Naive thymus-derived CD4-positive, alpha-beta T cell (primary cell): ENCODE measurements at places on chromosomes 16 and 17. TPM values are rescaled to one million over a fixed set of nuclear protein-coding genes. Genes with fewer than 3 reads are reported as not detected.

- H3K27ac ChIP-seq = no peak overlapping the region
Measured at GRCh38 chr17:77273397-77274085, 132.8 kb downstream of the SEC14L1 start.

DNA sequence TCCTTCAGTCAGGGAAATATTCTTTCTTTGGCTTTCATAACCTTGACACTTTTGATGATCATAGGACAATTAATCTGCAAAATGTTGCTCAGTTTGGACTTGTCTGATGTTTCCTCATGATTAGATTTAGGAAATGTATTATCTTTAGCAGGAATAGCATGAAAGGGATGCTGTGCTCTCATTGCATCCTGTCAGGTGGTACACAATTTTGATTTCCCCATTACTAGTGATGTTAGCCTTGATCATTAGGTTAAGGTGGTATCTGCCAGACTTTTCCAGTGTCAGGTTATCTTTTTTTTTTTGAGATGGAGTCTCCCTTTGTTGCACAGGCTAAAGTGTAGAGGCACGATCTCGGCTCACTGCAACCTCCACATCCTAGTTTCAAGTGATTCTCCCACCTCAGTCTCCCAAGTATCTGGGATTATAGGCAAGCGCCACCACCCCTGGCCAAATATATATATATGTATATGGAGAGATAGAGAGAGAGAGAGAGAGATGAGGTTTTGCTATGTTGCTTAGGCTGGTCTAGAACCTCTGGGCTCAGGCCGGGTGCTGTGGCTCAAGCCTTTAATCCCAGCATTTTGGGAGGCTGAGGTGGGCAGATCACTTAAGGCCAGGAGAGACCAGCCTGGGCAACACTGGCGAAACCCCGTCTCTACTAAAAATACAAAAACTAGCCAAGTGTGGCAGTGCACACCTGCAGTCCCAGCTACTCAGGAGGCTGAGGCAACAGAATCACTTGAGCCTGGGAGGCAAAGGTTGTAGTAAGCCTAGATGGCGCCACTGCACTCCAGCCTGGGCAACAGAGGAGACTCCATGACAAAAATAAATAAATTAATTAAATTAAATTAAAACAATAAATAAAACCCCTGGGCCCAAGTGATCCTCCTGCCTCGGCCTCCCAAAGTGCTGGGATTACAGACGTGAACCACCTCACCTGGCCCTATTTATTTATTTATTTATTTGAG is 15.8 kb upstream of the CAVIN1 start:
- DNase-seq = peak; percentile 51
- H3K27ac ChIP-seq = no peak overlapping the region
- no peak overlapping the region for H3K4me3 ChIP-seq
- H3K36me3 ChIP-seq = no peaks in the 10 kb centered on the region
- no peaks in the 10 kb centered on the region for H3K27me3 ChIP-seq

DNA sequence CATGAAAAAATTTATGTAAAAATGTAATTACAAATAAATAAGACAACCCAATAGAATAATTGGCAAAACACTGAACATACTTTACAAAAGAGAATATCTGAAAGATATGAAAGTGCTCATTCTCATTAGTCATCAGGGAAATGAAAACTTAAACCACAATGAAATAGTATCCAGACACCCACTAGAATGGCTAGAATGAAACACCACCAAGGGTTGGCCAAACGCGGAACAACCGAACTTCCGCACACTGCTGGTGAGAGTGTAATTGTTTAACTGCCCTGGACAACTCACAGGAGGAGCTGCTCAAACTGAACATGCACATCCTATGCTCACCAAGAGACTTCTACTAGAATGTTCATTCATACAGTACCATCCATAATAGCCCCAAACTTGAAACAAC is 5.8 kb upstream of the ZDHHC7 start:
- H3K27me3 ChIP-seq = no peaks in the 10 kb centered on the region
- no peak overlapping the region for H3K4me3 ChIP-seq
- H3K4me1 ChIP-seq = peaks cover 5% of the 10 kb centered on the region
- H3K27ac ChIP-seq = no peak overlapping the region

- no peak for DNase-seq
- peaks cover 7% of the 10 kb centered on the region for H3K4me1 ChIP-seq
Measured at GRCh38 chr17:83190004-83190385, 110.6 kb downstream of the METRNL start.

- H3K4me3 ChIP-seq = no peak overlapping the region
- no peaks in the 10 kb centered on the region for H3K36me3 ChIP-seq
- no peak for DNase-seq
Measured at GRCh38 chr17:8726941-8727555, 17.6 kb downstream of the CCDC42 start.

GRCh38 chr16:512802-513201 is 14.7 kb upstream of the CAPN15 start:
- H3K4me3 ChIP-seq = no peak overlapping the region
- no peak overlapping the region for H3K27ac ChIP-seq
- no peaks in the 10 kb centered on the region for H3K27me3 ChIP-seq

DNA sequence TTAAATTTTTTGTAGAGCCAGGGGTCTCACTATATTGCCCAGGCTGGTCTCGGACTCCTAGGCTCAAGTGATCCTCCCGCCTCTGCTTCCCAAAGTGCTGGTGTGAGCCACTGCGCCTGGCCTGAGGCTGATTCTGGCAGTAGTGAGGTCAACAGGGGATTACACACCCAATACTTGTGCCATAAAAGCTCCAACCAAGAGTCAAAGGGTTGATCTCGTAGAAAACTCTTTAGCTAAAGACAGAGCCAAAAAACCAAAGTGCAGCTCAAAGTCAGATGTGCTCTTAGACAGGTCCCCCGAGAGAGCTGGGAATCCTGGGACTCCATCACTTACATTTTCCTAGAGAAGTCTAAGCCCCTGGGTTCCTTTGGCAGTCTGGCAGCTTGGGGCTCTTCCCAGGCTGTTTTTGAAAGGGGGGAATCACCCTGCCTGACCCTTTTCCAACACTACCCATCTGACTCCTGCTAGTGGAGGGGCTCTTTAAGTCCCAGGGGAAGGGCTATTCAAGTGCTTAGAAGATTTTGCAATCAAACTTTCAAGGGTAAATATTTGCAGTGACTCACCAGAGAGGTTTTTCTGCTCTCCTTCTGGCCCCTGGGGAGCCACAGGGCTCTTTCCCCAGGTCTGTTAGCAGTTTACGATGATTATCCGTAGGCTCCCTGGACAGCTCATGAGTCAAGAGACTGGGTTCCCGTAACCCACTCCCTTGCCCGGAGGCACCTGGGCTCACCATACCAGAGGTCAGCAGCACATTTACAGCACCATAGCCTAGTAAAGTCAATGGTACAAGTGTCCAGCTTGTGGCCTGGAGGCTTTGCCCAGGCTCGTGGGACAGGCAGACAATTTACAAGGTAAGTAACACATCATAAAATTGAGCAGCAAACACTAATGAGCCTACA is 408.7 kb downstream of the SLC39A11 start:
- no peak overlapping the region for H3K4me3 ChIP-seq
- no peaks in the 10 kb centered on the region for H3K27me3 ChIP-seq
- DNase-seq = no peak
- no peaks in the 10 kb centered on the region for H3K36me3 ChIP-seq
- H3K4me1 ChIP-seq = no peaks in the 10 kb centered on the region

DNA sequence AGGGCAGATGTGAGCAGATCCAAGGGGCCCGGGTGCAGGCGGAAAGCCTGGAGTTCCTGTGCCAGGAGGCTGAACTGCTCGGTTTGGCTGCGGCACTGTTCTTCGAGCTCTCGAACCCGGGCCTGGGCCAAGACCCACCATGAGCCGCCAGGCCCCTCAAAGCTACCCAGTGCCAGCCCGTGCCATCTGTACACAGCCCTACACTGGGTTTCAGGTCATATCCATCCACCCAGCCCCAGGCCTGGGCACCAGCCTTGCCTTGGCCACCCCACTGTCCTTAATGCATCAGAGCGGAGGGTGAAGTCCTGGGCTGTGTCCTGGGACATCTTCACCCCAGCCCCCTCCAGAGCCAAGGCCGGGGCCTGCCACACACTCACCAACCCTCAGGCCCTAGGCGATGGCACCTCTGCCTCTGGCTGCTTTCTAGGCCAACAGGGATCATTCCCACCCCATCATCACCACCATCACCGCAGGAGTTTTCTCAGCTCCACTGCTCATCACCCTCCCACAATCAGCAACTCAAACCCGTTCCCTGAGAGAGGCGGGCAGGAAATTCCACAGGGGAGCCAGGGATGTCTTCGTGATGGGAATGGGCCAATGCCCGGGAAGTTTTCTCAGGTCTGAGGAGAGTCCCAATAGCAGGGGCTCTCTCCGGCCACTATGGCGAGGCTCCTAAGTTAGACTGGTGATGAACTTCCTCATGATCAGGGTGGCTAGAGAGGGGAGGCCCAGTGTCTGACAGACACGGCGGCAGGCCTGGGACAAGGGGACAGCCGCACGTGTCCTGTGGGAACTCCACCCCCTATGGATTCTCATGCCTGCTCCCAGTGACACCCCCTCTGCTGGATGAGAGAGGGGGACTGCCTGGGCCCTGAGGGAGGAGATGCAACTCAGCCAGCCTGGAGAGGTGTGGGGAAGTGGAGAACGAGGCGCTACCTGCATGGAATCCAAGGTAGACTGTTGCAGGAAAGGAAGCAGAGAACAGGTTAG is 9.1 kb downstream of the TSPOAP1 start:
- H3K36me3 ChIP-seq = no peaks in the 10 kb centered on the region
- H3K27ac ChIP-seq = no peak overlapping the region
- H3K27me3 ChIP-seq = no peaks in the 10 kb centered on the region
- peaks cover 11% of the 10 kb centered on the region for H3K4me1 ChIP-seq

DNA sequence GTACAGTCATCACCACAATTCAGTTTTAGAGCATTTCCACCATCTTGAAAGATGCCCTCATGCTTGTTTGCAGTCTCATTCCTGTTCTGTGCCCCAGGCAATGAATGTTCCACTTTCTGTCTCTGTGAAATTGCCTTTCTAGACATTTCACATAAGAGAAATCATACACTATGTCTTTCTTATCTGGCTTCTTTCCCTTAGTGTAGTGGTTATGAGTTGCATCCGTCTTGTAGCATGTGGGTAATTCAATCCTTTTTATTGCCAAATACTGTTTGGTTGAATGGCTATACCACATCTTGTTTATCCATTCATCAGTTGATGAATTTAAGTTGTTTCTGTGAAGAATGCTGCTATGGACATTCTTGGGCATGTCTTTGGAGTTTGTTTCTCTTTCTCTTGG is 132.5 kb upstream of the PLCG2 start:
- H3K27ac ChIP-seq = no peak overlapping the region
- no peaks in the 10 kb centered on the region for H3K4me1 ChIP-seq
- DNase-seq = no peak
- no peaks in the 10 kb centered on the region for H3K27me3 ChIP-seq
- no peaks in the 10 kb centered on the region for H3K36me3 ChIP-seq
- no peak overlapping the region for H3K4me3 ChIP-seq

DNA sequence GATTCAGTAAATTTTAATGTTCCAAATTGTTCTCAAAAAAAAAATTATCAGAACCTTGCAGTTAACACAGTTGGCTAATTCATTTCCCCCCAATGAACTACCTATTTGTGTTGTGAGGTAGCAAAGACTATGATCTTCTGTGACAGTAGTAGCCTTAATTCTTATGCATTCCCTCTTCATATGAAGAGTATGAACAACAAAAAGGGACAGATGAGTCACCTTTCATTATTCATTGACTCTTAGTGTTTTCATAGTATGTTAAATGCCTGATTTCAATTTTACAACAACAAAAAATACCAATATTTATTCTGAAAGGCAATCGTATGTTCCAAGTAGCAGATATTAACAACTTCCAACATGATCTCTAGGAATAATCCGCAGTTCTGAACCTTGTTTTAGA is 3.6 kb upstream of the SLFN11 start:
- no peaks in the 10 kb centered on the region for H3K4me1 ChIP-seq
- H3K4me3 ChIP-seq = no peak overlapping the region
- no peaks in the 10 kb centered on the region for H3K27me3 ChIP-seq
- DNase-seq = no peak
- H3K36me3 ChIP-seq = peaks cover 3% of the 10 kb centered on the region
- no peak overlapping the region for H3K27ac ChIP-seq

GRCh38 chr17:14302091-14302430 is 1.2 kb downstream of the HS3ST3B1 start:
- peak overlapping the region; percentile 63 for H3K27ac ChIP-seq
- H3K27me3 ChIP-seq = peaks cover 7% of the 10 kb centered on the region
- peak overlapping the region; percentile 99 for H3K4me3 ChIP-seq
- H3K36me3 ChIP-seq = no peaks in the 10 kb centered on the region
- H3K4me1 ChIP-seq = peaks cover 41% of the 10 kb centered on the region
- peak; percentile 48 for DNase-seq

GRCh38 chr16:12340151-12340733 is 363.7 kb downstream of the SNX29 start:
- no peak for DNase-seq
- H3K27me3 ChIP-seq = no peaks in the 10 kb centered on the region

DNA sequence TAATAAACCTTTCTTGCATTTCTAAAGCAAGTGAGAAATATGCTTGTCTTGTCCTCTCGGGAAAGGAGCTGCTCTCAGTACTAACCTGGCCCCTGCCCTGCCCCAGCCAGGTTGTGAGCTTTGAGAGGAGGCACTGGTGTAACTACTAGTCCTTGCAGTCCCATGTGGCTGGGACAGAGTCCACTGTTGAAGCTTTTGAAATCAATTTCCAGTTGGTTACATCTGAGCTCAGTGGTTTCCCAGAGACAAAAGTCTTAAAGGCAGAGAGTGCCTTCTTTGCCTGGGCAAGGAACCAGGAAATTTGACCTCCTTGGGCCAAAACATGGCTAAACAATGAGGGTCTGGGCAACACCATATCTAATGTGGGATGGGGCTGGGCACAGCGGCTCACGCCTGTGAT is 48.7 kb downstream of the GSG1L start:
- no peaks in the 10 kb centered on the region for H3K36me3 ChIP-seq
- H3K27me3 ChIP-seq = no peaks in the 10 kb centered on the region
- DNase-seq = no peak
- no peak overlapping the region for H3K27ac ChIP-seq

DNA sequence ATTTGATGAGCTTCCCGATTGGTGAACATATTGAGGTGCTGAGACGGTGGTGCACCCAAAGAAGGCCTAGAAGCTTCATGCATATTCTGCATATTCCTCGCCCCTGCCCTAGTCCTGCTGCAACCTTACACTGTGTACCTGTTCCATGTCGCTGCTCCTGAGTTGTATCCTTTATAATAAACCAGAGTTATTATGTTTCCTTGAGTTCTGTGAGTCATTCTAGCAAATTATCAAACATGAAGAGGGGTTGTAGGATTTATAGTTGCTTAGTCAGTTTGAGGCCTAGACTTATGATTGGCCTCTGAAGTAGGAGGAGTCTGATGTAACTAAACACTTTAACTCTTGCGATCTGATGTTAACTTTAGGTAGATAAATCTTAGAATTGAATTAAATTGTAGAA is 436.8 kb downstream of the CA10 start:
- no peak overlapping the region for H3K4me3 ChIP-seq
- no peak overlapping the region for H3K27ac ChIP-seq
- no peaks in the 10 kb centered on the region for H3K36me3 ChIP-seq
- no peaks in the 10 kb centered on the region for H3K4me1 ChIP-seq

GRCh38 chr16:82580298-82580890 is 46.4 kb upstream of the CDH13 start:
- H3K4me1 ChIP-seq = no peaks in the 10 kb centered on the region
- H3K27me3 ChIP-seq = no peaks in the 10 kb centered on the region
- no peak overlapping the region for H3K4me3 ChIP-seq
- no peak for DNase-seq
- H3K27ac ChIP-seq = no peak overlapping the region

Gene PRSS27
- polyA plus RNA-seq = 0.39 TPM

Gene PSMD7
- polyA plus RNA-seq = 106 TPM

Gene TBX21
- polyA plus RNA-seq = 0.43 TPM

Gene NAE1
- polyA plus RNA-seq = 103 TPM

Gene CX3CL1
- not detected for polyA plus RNA-seq

Gene SSTR5
- polyA plus RNA-seq = not detected

Gene AGRP
- polyA plus RNA-seq = not detected

Gene EIF3C
- polyA plus RNA-seq = 158 TPM

Gene HS3ST3B1
- polyA plus RNA-seq = 7.9 TPM

Gene EVPLL
- 0.46 TPM for polyA plus RNA-seq
